NCI-H2029 (cell line): ENCODE measurements at places on chromosomes 7 and 10.

DNA sequence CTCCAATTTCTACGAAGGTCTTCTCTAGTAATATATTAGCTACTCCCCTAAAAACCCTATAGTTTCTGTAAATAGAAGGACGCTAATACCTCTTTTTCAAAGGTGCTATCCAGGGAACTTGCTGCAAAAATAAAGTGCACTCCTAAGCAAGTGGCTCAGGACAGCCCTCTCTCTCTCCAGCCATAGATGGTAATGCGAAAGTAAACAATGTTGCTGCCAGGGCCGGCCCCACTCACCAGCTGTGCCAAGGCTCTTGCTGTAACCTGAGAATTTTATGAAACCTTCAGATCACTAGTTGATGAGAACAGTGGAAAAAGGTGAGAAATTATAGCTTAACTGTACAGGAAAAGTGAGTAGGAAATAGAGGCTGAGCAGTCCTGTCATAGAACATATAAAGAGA lies 10.9 kb upstream of the TAS2R39 start:
- DNase-seq, result peak; percentile 82

- no peak for DNase-seq
Measured at GRCh38 chr10:126061526-126061925, 165.2 kb downstream of the FANK1 start.

DNA sequence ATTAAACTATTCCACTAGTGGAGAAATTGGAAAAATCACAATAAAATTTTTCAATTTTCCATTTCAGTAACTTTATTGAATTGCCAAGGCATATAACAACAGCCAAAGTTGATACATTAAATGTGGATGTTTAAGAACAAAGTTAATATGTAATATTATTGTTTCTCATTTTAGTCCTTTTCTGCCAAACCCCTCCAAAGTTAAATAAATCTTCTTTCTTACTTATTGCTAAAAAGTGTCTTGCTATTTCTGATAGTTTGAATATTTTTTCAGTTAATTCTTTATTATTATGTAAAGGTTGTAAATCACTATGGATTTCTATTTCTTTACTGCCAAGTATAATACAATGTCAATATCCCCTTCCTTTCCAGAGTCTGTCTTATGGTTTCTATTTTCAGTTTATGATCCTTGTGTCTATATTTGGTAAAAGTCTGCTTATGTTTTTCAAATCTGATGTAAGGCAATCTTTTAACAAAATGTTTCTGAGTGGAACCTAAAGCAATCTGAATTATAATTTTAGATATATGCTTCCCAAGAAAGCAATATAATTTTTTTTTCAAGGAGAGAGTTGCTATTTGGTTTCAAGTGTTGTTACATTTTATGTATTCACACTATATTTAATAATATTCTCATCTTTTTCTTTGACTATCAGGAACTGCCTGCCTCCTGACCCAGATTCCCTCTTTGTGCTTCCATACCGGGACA lies 80.3 kb upstream of the RHOBTB1 start:
- no peak for DNase-seq

GRCh38 chr10:12469345-12469744 lies 120.0 kb downstream of the CAMK1D start:
- no peak for DNase-seq

DNA sequence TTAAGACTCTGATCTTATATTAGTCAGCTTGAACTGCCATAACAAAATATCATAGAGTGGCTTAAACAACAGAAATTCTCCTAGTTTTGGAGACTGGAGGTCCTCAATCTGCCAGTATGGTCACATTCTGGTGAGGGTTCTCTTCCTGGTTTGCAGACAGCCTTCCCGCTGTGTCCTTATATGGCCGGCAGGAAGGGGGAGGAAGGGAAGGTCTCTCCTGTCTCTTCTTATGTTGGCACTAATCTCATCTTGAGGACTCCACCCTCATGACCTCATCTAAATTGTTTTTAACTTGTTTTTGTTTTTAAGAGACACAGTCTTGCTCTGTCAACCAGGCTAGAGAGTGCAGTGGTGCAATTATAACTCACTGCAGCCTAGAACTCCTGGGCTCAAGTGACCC lies 53.1 kb downstream of the VPS41 start:
- peak; percentile 26 for DNase-seq

DNA sequence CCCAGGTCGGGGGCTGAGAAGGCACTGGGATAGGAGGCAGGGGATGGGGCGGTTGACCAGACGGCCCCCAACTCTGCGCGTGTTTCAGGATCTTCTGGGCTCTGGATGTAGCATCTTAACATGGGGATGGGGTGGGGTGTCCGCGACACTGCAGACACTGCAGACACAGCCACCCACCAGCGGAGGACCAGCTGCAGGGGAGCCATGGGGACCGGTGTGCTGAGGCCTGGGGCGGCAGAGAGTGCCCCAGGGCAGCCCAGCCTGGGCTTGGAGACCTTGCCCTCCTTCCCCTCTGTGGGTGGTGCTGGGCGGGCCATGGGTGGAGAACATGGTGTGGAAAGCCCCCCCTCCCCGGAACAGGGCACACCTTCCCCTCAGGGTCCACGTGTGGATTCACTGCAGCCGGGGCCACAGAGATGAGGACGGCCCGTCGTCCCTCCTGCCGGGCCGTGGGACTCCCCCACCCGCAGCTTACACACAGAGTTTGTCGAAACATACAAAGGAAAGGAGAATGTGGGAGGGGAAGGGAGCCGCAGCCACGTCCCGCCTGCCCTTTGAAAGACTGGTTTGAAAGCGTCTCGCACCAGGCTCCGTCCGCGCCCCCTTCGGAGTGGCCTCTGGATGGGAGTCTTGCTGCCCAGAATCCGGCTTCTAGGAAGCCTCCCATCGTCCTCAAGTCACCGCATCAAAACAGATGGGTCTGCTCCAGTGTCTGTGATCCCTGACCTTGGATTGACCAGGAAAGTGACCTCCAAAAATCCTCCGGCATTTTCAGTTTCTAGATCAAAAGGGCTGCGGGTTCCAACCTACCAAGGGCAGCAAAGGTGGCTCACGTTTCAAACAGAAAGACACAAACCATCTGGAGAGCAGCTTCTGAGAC lies 91.5 kb upstream of the TCERG1L start:
- no peak for DNase-seq

DNA sequence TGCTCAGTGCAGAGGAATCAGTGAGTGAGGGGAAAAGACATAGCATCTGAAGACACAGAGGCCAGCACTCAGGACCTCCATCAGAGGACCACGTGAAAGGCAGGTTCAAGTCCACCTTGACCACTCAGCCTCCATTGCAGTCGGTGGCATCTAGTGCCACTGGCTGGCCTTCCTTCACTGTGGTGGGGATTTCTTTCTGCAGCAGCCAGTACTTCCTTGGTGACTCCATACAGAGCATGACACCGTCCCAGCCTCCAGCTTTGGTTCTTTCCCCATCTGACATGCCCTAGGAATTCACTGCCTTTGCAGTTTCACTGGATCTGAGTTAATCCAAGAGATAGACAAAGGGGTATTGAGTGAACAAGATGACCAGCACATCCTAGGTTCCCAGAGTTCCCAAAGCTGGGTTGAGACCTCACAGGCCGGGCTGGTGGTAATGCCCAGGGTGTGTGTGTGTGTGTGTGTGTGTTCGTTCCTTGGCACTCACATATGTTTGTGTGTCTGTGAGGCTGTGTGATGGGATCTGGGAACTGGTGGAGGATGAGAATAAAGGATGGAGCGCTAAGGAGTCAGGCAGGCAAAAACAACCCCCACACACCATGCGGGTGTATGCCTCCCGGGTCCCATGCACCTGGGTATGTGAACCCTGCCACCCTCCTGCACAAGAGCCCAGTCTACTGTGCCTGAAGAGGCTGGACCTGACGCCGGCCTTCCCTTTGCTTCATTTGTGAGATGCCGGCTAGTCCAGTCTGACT lies 57.8 kb downstream of the SYPL1 start:
- no peak for DNase-seq

DNA sequence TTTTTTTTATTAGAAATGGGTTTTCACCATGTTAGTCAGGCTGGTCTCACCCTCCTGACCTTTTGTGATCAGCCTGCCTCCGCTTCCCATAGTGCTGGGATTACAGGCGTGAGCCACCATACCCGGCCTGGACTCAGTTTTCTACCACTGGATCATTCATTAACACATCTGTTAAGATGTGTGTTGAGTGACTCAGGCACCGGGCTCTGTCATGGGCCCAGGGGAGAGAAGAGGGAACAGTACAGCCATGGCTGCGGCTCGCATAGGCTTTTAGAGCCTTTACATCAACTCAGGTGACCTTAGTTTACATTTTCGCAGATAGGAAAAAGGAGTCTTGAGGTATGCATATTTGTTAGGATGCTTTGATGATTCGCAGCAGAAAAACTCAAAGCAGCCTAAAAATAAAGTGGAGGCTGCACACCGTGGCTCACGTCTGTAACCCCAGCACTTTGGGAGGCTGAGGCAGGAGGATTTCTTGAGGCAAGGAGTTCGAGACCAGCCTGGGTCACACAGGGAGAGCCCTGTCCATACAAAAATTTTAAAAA lies 3.1 kb upstream of the ARPC1B start:
- no peak for DNase-seq

- DNase-seq, result no peak
Measured at GRCh38 chr7:69966766-69967591, 368.7 kb downstream of the AUTS2 start.

- no peak for DNase-seq
Measured at GRCh38 chr7:151348970-151349369, 7.4 kb downstream of the NUB1 start.

DNA sequence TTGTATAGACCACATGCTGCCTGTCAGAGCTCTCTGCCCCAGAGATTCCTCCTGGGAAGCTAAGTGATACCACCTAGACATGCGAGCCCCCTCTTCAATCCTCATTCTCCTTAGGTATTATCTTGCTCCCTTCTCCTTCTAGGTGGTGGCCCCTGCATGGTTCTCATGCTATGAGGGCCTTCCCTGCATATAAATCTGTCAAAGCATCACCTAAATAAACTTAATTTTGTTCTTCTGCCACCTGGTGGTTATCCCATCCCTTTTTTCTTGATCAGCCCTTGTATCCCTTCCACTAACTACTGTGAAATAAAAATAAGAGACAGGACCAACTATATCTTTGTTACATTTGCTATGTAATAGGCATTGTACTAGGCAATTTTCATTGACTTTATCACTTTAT lies 242.1 kb downstream of the CDC14C start:
- no peak for DNase-seq

GRCh38 chr10:107215681-107216080 lies 51.2 kb upstream of the SORCS1 start:
- DNase-seq, result no peak

- no peak for DNase-seq
Measured at GRCh38 chr10:13925971-13926780, 339.4 kb downstream of the PRPF18 start.
